ENCODE measurements at places on chromosomes 16 and 17.

GRCh38 chr16:6682142-6682811 is 650.4 kb upstream of the RBFOX1 start:
- DNase-seq: peak; percentile 59

DNA sequence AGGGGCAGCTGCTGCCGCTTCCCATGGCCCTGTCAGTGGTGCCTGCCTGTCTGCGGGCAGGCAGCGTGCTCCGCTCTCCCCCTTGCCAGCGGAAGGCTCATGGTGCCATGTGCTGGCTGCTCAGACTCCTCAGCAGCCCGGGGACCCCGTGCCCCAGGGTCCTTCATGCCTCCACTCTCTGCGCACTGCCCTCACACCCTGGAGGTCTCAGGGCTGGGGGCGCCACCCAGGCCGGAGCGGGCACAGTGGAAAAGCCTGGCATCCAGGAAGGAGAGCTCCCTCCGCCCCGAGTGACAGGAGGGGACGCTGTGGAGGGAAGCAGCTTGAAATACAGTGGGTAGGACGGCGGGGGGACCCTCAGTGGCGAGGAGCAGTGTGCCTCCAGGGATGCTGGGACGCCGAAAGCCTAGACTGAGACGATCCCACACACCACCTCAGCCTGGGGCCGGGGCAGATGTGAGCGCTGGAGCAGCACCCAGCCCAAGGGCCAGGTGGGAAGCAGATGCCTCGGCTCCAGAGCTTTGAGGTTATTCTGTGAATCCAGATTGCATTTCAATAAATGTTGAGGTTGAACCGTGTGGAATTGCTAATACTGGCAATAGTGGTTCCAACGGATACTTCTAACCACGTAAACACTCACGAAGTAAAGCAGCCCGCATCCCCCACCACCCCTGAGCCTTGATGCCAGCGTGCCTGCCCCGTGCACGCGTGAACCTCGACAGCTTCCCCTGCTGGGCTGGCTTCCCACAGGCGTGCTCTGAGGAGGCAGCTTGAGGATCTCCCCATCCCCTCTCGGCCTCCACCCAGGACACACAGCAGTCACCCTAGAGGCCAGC is 6.5 kb downstream of the TMEM204 start:
- DNase-seq: no peak

DNA sequence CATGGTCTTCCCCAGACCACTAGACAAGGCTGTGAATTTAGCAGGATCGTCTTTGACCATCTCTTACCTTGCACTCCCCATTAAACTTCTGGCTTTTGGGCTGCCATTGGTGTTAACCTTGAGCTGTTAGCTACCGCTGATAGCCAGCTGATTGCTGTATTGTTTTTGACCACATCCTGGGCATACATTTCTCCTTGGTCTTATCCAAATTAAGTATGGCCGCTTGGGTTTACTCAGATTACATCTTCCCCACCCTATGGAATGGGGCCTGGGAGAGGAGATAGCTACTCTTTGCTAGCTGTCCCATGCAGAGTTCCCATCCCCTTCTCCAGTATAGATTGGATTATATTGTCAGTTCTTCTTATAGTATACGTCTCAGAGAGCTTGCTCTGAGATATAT is 270.4 kb upstream of the ELAC2 start:
- no peak for DNase-seq

- no peak for DNase-seq
These were observed 41.8 kb downstream of the RAB11FIP4 start for GRCh38 chr17:31433091-31433790.

GRCh38 chr16:55478827-55479429 is at the start of gene MMP2:
Gene MMP2, plus strand, starts transcription at chr16:55479198. Its CDS starts 282 bp downstream, at chr16:55479480.
- peak; percentile 87 for DNase-seq

GRCh38 chr16:52634528-52634927 is 87.6 kb upstream of the TOX3 start:
- DNase-seq: no peak

DNA sequence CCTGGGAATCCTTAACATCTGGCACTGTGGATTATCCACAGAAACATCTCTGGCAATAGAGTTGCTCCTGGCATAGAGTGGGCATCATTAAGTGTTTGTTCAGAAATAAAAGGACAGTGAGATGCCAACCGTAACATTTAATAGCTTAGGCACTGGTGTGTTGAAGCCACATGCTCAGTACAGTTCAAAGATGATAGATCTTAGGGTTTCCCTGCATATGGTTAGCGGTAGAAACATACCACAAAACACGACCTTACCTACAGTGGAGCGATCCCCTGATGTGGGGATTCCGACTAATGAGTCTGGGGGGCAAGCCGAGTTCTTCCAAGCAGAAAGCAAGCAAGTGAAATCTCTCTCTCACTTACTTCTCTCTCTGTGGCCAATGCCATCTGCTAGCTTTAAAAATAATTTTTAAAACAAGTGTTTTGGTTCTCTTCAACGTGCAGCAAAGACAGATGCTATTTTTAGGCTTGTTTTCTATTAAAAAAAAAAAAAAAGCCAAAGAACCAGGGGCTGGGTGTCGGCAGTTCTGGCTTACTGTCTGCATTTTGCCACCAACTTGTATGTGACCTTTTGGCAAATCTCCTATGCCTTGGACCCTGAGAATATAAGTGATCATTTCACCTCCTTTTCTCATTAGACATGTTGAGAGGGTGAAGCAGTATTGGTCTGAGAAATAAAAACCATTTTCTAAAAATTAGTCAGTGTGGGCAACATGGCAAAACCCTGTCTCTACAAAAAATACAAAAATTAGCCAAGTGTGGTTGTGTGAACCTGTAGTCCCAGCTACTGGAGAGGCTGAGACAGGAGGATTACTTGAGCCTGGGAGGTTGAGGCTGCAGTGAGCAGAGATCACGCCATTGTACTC is 89.2 kb upstream of the CACNG3 start:
- no peak for DNase-seq

GRCh38 chr17:52134641-52135040 is 23.9 kb downstream of the CA10 start:
- DNase-seq: no peak

DNA sequence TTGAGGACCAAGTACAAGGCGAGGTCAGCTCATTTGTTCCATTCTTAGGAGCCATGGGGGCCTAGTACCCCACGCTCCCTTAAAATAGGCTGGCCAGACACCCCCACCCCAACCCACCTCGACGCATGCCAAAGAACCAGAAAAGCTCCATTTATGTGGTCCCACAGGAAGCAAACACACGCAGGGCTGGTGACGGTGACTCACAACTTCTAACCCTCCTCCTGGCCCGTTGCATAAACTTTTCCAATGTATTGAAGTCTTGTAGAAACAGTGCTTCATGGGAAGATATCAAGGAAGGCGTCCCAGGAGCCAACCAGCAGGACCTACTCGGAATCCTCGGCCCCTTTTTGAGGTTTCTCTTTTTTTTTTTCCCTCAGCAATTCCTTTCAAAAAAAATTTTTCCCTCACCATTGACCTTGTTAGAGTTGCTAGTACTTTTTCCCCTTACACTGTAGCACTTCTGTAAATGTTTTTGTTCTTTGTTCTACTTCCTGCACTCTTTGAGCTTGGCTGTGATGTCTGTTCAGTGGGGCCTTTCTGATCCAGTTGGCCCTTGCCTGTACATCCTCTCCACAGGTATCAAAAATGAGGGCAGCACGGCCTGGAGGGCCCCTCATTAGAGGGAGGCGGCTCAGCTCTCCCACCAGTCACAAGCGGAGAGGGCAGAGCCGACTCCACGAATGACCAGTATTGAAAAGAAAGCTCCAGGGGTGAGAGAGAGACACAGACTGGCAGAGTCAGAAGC is 208.3 kb downstream of the RGS9 start:
- DNase-seq: no peak

DNA sequence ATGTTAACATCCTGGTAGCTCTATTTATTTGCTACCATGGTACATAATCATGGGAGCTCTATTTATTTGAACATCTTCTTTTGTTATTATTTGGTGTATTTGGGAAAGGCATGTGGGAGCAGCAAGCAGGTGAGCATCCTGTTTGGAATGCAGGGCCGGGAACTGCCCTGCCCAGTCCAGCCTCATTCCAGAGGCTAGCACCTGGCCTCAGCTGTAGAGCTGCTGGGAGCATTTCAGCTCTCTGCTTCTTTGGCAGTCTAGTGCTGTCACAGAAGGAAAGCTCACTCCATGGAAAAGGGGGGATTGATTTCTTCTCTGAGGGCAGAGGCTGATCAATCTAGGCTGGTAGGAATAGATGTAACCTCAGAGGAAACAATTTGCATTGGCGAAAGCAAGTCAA is 112.5 kb downstream of the WWOX start:
- no peak for DNase-seq

- no peak for DNase-seq
These were observed 17.6 kb upstream of the MYH3 start for GRCh38 chr17:10674704-10675103.

DNA sequence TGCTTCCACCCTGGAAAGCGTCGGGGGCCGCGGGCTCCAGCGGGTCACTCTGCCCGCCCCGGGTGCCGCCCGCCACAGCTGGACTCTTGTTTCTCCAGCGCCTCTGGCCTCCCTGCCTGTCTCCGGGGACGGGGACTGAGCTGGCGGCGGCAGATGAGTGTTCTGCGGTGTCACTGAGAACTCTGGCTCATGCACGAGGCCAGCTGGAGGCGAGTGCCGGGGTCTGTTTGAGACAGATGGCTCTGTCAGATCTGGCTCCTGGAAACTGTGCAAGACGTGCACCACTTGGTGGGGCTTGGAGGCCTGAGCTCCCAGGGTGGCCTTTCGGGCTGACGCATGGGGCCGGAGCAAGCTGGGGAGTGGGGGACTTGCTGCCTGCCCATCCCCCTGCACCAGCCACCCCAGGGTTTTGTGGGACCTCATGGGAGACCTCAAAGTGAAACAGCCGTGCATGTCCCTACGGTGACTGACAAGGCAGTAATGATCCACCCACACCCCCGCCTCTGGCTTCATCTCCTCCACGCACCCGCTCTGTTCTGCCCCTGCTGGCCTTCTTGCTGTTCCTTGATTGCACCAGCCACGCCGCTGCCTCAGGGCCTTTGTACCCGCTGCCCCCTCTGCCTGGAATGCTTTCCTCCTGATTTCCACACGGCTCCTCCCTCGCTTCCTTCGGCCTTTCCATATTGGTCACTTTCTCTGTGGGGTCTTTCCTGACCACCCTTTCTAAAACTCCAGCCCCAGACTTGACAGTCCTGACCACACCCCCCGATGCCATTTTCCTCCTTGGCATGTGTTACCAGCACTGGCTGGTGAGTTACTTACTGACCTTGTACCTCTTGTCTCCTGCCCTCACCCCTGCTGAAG is 174.9 kb upstream of the CIBAR2 start:
- no peak for DNase-seq

- no peak for DNase-seq
These were observed 121.3 kb downstream of the CDH13 start for GRCh38 chr16:82748026-82748425.

GRCh38 chr17:38317081-38317480 is 20.1 kb downstream of the MRPL45 start:
- no peak for DNase-seq

- no peak for DNase-seq
These were observed 5.7 kb downstream of the MATCAP1 start for GRCh38 chr16:67177743-67178699.

DNA sequence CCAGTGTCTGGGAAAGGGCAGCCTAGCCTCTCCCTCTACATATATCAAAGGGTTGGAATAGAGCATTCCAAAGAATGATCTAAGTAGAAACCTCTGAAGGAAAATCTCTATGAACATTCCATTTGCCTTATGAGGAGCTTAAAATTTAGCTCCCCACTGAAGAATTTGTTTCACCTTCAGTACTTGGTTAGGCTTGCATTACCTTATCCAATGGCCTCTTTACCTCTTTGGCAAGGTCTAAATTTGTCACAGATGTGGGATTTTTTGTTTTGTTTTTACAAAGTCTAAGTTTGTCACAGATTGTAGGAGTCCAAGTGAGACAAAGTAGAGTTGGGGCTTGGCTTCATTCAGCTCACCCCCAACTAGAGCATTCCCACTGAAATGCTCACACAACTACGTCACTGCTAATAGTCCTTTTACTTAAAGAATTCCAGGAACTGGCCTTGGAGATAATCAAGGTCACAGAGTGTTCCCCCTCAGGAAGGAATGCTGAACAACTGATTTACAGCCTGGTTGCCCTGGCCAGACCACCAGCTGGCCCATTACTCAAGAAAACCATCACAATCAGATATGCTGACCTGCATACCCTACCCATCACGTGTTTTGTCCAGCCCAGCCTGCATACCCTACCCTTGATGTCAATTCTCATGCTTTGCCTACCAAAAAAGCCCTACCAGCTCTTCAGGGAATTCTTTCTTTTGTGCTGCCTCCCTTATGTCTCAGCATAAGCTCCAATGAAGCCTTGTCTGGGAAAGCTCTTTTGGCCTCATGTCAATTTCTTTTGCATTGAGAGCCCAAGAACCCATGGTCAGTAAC is 26.5 kb upstream of the PPM1D start:
- DNase-seq: no peak

GRCh38 chr16:53605831-53606400 is 97.7 kb downstream of the RPGRIP1L start:
- no peak for DNase-seq

DNA sequence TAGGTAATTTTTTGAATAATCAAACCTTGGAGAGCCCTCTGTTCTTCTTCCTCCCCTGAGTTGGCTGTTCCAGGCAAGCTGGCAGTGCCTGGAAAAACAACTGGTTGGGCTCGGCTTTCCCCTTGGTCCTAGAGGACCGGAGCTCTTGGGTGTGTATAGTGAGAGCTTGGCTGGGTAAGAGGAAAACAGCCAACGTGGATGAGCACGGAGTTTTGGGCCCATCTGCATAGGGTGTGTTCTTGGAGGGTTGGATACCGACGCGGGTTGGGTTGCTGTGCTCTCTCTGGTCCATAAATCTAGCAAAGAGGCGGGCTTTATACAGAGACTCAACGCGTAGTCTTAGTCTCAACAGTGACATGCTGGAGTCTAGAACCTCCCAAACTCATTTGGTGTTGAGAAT is 23.2 kb downstream of the ITGB3 start:
- peak; percentile 81 for DNase-seq

- no peak for DNase-seq
These were observed 14.1 kb upstream of the LCMT1 start for GRCh38 chr16:25097276-25097975.

DNA sequence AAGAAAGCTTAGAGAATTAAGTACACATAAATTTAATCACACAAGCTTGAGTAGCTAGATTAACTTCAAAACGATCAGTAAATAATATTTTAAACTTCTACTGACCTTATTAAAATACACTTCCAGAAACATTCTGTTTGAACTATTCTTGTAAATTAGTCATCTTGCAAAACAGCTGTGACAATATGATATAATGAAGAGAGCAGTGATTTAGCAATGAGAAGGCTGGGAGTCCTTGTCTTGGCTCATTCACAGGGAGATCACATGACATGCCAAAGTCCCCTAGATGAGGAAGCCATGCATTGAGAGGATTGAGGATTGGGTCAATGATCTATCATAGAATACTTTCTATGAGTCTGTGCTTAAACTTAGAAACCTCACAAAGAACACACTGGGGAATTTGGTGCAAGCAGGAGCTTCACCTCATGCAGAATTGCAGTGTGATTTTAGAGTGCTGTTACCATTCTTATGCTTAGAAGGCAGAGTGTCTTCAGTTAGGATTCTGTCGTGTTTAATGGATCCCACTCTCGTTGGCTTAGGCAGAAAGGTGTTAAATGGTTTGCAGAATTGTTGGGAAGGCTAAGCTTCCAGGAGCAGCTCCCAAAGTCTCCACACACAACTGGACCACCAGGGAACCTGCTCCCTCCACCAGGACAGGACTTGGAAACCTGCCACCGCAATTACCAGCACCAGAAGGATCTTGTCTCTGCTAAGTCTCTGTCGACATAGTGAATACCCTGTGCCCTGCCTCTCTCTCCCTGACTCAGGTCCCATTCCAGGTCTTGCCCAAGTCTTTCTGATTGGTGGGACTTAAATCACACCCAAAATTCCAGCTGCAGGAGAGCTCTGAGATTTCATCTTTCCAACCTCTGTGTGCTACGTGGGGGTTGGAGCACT is 87.1 kb downstream of the USP22 start:
- DNase-seq: no peak

- DNase-seq: no peak
These were observed 175.3 kb upstream of the FAM20A start for GRCh38 chr17:68776451-68776850.

All from sciatic nerve (tissue), 2 donors.